ENCODE measurements at places on chromosomes 11 and 22.
A peak's percentile ranks its signal among the peaks of the same experiment; 100 is the strongest.

DNA sequence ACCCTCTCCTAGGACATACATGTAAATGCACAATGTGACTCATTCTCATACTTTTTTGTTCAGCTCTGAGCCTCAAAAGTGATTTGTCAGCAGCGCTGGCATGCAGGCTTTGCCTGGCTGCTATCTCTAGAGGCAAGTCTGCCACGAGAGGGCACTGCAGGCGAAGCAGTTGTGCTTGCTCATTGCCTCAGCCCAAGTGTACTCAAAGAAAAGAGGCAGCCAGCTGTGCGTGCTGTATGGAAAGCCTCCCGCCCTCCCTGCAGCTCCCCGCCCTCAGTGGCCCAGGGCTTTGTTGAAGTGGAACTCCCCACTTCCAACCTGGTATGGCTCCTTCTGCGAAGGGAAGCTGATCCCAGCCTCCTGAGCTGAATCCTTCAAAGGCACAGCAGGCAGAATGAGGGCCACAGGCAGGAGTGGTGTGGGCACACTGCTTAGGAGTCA is 16.3 kb downstream of the SDHAF2 start:
- peak; percentile 87 for DNase-seq

DNA sequence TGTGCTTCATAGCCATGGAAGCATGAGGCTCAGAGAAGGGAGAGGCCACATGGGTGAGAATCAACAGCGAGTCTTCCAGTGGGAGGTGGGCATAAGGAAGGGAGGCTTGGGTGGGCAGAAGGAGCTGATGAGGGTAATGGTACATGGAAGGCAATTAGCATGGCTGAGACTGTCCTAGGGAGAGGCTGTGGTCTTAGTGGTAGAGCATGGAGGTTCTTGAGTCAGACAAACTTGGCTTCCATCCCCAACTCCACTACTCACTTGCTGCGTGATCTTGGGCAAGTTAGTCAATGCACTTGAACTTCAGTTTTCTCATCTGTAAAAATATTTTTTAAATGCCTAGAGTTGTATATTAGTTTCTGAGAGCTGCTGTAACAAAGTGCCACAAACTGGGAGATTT is 227.2 kb upstream of the E2F8 start:
- DNase-seq = no peak

DNA sequence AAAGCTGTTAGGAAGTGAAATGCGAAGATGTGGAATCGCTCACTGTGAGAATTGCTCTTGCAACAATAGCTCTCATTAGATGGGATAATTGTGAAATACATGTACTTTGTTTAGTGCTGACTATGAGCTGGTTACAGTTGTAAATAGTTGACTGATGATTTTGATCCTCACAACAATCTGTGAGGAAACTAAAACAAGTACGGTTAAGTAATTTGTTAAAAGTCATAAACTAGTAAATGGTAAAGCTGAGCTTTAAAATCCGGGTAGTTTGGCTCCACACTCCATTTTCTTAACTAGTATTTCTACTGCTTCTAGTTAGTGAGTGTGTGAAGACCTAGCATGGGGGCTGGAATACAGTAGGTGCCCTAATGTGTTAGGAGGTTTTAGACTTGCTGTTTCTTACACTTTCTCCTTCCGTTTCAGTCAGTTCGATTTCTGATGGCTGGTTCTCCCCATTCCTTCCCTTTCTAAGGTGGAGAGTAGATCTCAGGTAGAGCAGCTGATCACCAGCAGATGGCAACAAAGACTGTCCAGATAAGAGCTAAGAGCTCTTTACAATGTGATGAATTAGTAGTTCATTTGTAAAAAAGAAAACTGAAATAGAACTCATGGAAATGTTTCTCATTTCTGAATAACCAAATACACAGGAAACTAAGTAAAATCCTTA is 16.3 kb upstream of the CYP2R1 start:
- DNase-seq = no peak

DNA sequence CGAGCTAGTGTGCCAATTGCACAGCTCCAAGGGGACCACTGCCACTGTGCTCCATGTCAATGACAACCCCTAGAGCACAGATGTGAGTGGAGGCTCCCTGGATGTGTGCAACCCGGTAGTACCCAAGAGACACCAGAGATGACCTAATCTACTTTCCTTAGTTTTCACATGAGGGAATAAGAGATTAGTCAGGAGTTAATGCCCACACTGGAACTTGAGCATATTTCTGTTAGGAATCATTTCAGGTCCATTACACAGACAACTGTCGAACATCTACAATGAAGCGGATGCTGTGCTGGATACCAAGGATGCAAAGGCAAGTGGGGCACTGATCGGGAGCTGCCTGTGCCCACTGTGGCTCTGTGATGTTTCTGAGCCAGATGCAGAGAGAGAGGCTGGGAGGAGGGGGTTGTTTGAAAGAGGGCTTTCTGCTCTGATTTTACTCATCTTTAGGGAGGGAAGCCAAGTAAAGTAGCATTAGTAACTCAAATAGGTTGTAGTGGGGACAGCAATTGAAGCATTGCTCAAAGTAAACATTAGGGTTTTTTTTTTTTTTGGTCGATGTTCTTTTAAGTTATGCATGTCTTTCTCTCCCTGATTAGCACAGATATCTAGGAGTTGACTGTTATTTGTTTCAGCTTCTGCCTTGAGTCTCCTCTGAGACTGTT is 82.5 kb upstream of the SORL1-AS1 start:
- DNase-seq = no peak

- peak; percentile 45 for DNase-seq
These were observed 1.8 kb downstream of the SRSF8 start for GRCh38 chr11:95068549-95068948.

GRCh38 chr11:16393340-16393739 is 37.0 kb upstream of the SOX6 start:
- DNase-seq = no peak

- DNase-seq = no peak
These were observed 87.5 kb downstream of the BLID start for GRCh38 chr11:122028545-122028944.

Data from stimulated activated CD4-positive, alpha-beta T cell treated with anti-CD3 and anti-CD28 coated beads, Interleukin-4, amount 100 ng/mL, for 48 hours (primary cell).